ENCODE measurements at places on chromosomes 5 and 9.

- peaks cover 3% of the 10 kb centered on the region for H3K4me1 ChIP-seq
- no peaks in the 10 kb centered on the region for H3K27me3 ChIP-seq
- no peaks in the 10 kb centered on the region for H3K36me3 ChIP-seq
- no peak overlapping the region for H3K4me3 ChIP-seq
Observed at GRCh38 chr5:163434401-163434866, 3.0 kb upstream of the CCNG1 start.

DNA sequence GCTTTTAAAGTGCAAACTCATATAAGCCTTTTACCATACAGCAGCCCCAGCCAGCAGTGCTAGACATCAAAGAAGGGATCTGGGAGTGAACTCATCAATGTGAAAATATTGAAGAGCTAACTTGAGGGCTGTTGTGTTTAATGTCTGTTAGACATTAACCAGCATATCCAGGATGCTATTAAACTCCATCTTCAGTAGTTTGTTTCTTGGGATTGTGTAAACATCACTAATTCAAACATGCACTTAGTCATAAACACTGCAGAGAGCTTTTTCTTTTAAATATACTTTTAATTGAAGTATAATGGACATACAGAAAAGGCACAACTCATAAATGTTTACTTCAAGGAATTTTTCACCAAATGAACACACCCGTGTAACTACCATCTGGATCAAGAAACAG, 81.8 kb downstream of the TMEM252 start:
- H3K27ac ChIP-seq = no peak overlapping the region
- DNase-seq = no peak
- peaks cover 6% of the 10 kb centered on the region for H3K27me3 ChIP-seq
- no peaks in the 10 kb centered on the region for H3K36me3 ChIP-seq
- H3K4me1 ChIP-seq = no peaks in the 10 kb centered on the region

DNA sequence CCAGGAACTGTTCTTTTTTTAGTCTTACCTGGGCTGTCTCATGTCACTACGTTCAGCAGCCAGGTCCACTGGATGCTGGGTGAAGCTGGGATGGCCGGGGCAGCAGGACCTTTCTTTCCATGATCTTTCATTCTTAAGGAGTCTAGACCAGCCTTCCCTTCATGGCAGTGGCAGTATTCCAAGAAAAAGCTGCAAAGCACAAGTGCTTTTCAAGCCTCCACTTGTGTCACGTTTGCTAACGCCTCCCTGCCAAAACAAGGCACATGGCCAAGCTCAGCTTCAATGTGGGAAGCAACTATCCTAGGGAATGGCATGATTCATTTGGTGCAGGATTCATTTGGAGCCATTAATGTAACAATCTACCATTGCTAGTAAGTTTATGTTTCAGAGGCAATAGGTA, 94.8 kb downstream of the RCL1 start:
- no peak for DNase-seq
- peaks cover 11% of the 10 kb centered on the region for H3K36me3 ChIP-seq
- H3K27ac ChIP-seq = no peak overlapping the region
- no peak overlapping the region for H3K4me3 ChIP-seq
- H3K4me1 ChIP-seq = no peaks in the 10 kb centered on the region

GRCh38 chr9:37549527-37549926, 26.7 kb downstream of the FBXO10 start:
- H3K36me3 ChIP-seq = peaks cover 10% of the 10 kb centered on the region
- H3K4me3 ChIP-seq = no peak overlapping the region
- H3K4me1 ChIP-seq = peaks cover 20% of the 10 kb centered on the region
- no peak overlapping the region for H3K27ac ChIP-seq
- no peak for DNase-seq
- no peaks in the 10 kb centered on the region for H3K27me3 ChIP-seq

DNA sequence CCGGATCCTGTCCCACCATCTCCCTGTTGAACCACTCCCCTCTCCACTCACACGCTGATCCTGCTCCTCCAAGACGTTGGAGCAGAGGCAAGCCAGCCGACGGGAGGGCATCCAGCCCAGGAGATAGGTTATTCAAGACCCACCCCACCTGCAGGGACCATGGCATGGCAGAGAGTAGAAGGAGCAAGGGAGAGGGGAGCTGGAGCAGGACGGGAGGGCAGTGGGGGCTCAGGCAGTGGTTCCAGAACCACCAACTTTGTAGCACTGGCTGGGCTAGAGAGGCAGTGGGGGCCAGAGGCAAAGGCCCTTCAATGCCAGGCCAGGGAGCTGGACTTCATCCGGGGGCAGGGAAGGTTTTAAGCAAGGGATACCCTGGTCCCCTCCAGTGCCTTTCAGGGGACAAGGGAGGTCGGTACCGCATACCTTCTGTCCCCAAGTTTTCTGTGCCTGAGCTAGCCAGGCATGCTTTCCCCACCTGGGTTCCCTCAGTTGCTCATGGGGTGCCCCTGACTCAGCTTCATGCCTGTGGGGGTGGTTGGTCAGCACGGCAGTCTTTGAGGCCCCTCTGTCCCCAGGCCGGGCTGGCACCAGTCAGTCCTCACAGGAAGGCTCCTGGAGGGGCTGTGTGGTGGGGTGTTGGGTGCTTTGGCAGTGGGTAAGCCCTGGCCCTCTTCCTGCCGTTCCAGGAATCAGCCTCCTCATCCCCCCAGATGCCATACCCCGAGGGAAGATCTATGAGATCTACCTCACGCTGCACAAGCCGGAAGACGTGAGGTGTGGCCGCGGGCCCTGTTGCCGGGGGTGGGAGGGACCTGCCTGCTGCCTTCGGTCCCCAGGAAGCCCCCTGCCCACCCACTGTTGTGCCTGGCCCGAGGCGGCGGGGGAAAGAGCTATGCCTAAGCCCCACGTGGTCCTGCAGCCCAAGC, 22.4 kb downstream of the HK3 start:
- no peak for DNase-seq
- H3K27me3 ChIP-seq = peaks cover 20% of the 10 kb centered on the region
- no peak overlapping the region for H3K27ac ChIP-seq

DNA sequence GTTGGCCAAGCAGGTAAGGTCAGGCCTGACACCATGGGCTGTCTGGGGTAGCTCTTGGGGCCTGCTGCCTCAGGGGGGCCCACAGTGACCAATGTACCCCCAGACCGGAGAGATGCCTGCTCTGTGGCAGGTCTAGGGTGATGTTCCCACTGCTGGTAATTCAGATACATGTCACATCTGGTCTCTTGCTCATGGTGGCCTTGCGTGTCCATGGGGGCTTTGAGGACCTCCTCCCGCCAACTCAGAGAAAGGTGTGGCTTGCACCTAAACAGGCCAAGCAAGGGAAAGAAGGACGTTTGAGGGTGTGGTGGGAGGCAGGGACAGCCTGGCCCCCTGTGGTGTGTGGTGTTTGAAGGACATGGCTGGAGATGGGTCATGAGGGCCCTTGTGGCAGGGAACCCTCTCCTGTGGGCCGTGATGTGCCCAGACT, 75.2 kb downstream of the PHF2 start:
- H3K4me3 ChIP-seq = no peak overlapping the region
- H3K36me3 ChIP-seq = peaks cover 27% of the 10 kb centered on the region
- no peaks in the 10 kb centered on the region for H3K4me1 ChIP-seq
- DNase-seq = no peak

DNA sequence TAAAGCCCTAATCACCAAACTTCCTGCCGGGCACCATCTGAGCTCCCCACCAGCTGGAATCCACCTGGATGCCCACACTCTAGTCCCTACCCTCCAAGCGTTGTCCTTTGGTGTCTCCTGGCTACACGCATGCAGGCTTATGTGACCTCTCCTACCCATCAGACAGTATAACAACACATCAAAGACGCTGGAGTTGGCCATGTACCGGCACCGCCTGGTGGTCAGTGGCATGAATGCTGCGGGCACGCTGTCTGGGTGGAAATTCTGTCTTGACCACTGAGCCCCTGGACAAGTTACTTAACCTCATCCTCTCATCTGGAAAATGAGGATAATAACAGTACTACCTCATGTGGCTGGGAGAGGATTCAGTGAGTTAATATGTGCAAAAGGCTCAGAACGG, 23.4 kb upstream of the CORO2A start:
- H3K36me3 ChIP-seq = peaks cover 15% of the 10 kb centered on the region
- H3K27me3 ChIP-seq = no peaks in the 10 kb centered on the region
- no peak overlapping the region for H3K4me3 ChIP-seq
- DNase-seq = no peak

- H3K27ac ChIP-seq = no peak overlapping the region
- no peaks in the 10 kb centered on the region for H3K36me3 ChIP-seq
- H3K4me3 ChIP-seq = no peak overlapping the region
- H3K4me1 ChIP-seq = no peaks in the 10 kb centered on the region
- H3K27me3 ChIP-seq = peaks cover 2% of the 10 kb centered on the region
Observed at GRCh38 chr5:119945691-119946090, 316.3 kb downstream of the FAM170A start.

DNA sequence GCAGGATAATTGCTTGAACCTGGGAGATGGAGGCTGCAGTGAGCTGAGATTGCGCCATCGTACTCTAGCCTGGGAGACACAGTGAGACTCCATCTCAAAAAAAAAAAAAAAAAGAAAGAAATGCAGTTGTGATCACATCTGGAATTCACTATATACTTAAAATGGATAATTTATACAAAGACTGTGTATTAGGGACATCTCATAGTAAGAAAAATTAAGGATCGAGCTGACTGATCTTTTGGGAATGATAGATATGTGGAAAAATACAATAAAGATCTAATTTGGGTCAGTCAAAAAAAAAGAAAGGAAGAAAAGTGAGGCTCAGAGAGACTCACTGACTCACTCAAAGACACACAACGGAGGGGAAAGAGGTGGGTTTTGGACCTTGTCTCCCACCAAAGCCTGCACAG, 73.2 kb upstream of the STXBP1 start:
- no peaks in the 10 kb centered on the region for H3K36me3 ChIP-seq
- DNase-seq = no peak
- H3K27me3 ChIP-seq = peaks cover 13% of the 10 kb centered on the region
- H3K4me3 ChIP-seq = no peak overlapping the region

- H3K4me1 ChIP-seq = no peaks in the 10 kb centered on the region
- peaks cover 7% of the 10 kb centered on the region for H3K27me3 ChIP-seq
Observed at GRCh38 chr5:2143646-2144353, 261.1 kb upstream of the IRX4 start.

DNA sequence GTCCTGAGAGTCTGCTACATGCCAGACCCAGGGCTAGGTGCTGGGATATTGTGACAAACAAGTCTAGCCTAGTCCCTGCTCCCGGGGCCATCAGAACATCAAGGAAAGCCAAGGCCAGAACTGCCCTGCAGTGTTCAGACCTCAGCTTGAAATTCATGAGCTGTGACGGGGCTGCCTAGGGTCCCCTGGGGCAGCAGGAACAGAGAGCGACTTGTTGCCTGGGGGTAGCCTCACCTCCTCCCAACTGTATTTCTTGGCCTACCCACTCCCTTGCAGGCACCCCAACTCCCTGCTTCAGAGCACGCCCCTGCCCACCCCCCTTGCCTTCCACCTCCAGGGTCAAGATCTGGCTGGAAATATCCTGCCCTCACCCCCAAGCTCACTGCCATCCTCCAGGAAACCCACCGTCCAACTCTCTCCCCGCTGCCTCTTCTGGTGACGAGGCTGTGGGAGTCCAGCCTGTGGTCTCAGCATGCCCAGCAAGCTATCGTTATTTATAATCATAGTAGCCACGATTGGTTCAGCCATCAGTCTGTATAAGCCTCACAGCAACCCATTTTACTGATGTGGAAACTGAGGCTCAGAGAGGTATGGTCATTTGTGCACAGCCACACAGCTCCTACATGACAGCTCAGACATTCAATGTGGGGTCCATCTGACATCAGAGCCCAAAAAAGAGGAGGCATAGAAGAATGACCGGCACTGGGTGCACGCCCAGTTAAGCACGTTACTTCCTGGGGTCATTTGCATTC, 10.7 kb downstream of the DNM1 start:
- peaks cover 8% of the 10 kb centered on the region for H3K4me1 ChIP-seq
- peaks cover 16% of the 10 kb centered on the region for H3K27me3 ChIP-seq
- DNase-seq = no peak
- H3K4me3 ChIP-seq = no peak overlapping the region

GRCh38 chr9:105757496-105758251, 63.3 kb downstream of the TMEM38B start:
- no peaks in the 10 kb centered on the region for H3K4me1 ChIP-seq
- H3K27me3 ChIP-seq = no peaks in the 10 kb centered on the region
- peaks cover 27% of the 10 kb centered on the region for H3K36me3 ChIP-seq
- no peak overlapping the region for H3K4me3 ChIP-seq

DNA sequence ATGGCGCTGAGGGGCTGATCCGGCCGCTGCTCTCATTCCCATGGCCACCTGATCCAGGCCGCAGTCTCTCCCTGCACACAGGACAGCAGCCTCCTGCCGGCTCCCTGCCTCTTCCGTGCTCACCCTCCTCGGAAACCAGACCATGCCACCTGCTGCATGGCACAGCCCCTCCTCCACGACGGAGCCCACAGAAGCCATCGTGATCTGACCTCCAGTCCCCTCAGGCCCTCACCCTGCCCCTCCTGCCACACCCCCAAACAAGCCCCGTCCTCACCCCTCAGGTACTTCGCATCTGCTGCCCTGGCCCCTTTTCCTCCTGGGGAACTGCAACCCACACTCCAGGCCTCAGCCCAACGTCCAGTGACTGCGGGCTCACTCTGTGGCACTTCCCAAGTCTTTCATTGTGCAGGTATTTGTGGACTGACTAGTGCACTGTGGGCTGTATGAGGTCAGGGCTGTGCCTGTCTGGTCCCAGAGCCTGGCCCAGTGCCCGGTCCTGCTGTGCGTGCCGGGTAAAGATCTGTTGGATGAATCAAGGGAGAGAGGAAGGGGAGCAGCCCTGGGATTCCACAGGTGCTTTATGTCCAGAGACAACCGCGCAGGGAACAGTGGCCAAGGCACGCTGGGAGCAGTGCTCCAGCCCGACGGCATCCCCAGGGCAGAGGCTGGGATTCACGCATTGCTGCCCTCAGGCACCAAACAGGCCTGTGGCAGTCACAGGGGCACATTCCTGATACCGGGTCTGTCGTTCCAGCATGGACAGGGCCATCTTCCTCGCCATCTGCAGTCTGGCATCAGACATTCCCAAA, 86.1 kb downstream of the ADAMTS2 start:
- no peaks in the 10 kb centered on the region for H3K36me3 ChIP-seq
- peaks cover 10% of the 10 kb centered on the region for H3K27me3 ChIP-seq
- H3K4me1 ChIP-seq = no peaks in the 10 kb centered on the region
- DNase-seq = no peak
- H3K27ac ChIP-seq = no peak overlapping the region

DNA sequence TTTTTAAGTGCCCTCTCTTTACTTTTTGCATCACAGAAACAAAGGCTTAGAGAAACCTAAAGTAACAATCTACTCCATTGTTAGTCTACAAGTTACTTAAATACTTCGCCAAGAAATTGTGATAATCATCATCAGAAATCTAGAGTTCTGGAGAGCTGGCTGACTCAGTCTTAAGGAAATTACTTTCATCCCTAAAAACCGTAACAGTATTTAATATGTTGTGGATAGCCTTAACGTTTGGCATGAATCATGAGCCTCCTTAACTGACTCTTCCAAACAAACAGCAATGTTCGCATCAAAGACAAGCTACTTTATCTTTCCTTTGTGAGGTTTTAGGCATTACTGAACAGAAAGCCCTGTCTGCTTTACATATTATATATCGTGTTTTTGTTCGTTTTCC, 128.7 kb downstream of the NIPBL start:
- H3K36me3 ChIP-seq = peaks cover 14% of the 10 kb centered on the region
- DNase-seq = no peak
- no peak overlapping the region for H3K4me3 ChIP-seq
- H3K4me1 ChIP-seq = no peaks in the 10 kb centered on the region
- H3K27ac ChIP-seq = no peak overlapping the region

Measured in memory B cell (primary cell).